ENCODE measurements at places on chromosomes 5 and 9.

- DNase-seq: no peak
Observed at GRCh38 chr5:142293486-142293885, 31.3 kb downstream of the SPRY4 start.

GRCh38 chr9:112000743-112001142, 104.1 kb downstream of the UGCG start:
- DNase-seq: no peak

DNA sequence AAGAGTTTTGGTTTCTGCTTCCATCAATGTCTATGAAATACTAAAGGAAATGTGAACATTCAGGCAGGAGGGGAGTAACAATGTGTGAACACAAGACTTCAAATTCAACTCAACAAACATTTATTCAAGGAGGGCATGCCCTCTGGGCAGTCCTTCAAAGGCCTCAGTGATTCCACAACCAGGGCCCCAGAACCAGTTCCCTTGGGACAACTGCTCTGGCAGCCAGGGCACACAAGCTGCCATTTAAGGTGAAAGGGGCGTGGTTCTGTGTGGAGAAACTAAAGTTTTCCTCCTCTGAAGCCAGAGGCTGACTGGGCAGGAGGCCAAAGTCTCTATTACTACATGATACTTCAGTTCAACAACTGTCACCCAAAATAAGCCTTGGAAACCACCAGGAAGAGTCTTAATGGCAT, 3.2 kb downstream of the RBM18 start:
- DNase-seq: peak; percentile 8

DNA sequence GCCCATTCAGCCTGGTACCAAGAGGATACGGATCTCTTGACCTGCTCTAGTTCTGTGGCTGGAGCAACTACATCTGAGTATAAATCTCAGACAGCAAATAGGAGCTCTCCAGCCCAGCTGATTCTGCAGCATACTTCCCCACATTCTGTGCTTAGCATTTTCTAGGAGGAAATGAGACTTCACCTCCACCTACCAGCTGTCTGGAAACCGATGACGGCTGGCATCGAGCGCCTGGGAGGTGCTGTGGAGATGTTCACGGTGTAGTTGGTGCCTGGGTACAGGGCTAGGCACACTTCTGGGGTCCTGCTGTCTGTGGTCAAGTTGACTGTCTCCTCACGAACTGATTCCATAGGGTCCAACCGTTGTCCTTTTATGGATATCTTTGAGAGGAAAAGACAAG, 63.6 kb downstream of the SUSD1 start:
- no peak for DNase-seq

GRCh38 chr5:125659316-125660023, 763.7 kb upstream of the GRAMD2B start:
- peak; percentile 48 for DNase-seq

DNA sequence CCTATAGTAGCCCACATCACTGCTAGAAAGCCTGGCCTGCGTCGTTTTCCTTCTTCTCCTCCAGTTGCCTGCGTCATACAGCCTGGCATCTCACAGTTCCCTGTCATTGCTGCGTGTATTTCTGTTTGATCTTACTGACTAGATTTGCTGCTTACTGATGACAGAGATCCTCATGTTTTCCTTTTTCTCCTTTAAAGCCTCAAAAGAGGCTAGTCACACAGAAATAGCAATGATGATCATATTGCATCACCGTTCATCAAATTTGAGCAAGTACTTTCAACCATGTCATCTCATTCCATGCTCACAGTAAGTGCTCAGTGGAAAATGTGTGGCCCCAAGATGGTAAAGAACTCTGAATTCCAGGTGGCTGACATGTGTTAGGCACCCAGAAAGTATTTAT, 76.8 kb downstream of the MVB12B start:
- DNase-seq: no peak

GRCh38 chr5:169279125-169279524, 21.8 kb downstream of the SLIT3 start:
- DNase-seq: no peak

- no peak for DNase-seq
Observed at GRCh38 chr5:161306351-161306995, 240.1 kb downstream of the GABRB2 start.

- peak; percentile 36 for DNase-seq
Observed at GRCh38 chr9:132214027-132214622, 52.3 kb downstream of the NTNG2 start.

DNA sequence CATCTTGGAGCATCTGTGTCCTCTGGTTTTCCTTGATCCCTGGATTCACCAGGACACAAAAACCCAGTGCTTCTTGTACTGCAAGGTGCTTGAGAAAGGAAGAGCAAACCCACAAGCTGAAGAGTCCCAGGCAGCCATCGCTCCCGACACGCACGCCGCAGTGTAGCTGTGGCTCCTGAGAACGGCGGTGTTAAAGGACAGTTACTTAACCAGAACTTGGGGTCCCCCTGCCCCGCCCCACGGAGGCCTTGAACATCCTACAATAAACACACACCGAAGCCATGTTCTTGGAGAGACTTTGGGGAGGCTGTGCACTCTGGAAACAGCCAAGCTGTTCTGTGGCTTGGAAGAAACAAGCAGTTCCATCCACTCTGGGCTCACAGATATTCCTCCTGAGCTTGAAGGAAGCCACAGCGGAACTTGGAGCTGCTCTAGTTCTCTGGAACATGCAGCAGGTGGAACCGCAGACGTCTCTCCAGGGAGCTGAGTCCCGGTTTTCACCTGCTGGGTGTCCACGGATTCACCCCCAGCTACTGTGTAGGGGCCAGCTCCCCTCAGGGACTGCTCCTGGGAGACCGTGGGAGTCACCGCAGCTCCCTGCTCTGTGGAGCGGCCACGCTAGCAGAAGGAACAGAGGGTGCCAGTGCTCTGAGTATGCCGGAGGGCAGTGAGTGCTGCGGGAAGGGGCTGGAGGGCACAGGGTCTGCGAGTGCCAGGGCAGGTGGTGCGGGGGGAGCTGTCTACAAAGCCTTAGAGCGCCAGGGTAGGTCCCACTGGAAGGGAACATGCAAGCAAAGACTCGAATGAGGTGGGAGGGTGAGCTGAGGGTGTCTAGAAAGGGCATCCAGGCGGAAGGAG, 107.3 kb downstream of the ADAMTS2 start:
- no peak for DNase-seq

DNA sequence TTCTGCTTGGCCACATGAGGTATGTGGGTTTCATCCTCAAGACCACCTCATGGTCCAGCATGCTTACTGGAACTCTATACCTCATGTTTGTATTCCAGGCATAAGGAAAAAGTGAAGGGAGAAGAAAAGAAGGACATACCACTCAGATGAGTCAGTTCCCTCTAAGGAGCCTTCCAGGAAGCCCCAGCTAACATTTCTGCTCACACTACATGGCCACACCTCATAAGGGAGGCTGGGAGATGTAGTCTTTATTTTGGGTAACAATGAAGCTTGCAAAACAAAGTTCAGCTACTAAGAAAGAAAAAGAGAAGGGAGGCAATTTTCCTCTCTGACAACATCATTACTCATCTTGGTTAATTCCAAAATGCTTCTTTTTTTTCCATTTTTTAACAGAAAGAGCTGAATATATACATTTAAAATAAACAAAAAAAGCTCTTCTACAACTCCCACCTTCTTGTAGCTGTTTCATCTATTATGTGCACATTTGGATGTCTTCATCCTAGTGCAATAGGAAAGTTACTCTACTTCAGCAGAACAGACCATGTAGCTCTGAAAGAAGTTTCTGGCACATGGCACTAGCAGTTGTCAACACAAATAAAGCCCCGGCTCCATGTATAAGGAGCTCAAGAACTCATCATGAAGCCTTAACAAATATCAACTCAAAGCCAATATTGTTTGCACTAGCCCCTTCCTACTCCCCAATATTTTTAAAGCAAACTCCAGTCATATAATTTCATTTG, 123.6 kb upstream of the CCDC112 start:
- no peak for DNase-seq

DNA sequence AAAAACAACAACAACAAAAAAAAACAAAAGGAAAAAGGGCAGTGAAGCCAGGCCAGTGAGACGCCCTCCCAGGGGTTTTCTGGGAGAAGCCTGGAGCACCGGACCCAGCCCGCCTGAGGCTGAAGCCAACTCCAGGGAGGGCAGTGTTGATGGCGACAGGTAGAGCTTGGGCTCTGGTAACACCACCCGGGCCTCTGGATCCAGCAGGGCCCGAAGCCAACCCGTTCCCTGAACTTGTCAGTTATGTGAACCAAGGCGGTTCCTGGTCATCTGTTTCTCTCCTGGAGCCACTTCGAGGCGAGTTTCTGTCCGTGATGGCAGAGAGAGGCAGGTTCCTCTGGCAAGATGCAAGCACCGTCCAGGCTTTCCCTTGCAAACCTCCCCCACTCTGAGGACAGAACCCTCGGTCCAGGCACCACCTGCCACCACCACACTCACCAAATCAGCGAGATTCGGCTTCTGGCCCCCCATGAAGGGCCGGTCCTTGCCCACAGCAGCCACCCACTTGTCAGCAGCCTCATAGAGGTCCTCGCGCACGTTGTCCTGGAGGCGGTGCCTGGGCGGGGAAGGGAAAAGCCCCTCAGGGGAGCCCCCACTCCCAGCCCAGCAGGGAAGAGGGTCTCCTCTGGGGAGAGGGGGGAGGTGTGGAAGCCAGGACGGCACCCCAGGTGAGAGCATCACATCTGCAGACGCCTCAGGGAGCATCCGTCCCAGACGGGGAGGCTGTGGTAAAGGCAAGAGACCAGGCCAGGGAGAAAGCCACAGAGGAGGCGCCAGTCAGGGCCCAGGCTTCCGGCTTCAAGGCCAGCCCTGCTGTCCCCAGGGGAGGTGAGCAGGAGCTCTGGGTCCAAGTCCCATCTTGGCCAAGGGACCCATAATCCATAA, 5.4 kb downstream of the PTGES2 start:
- DNase-seq: no peak

- DNase-seq: no peak
Observed at GRCh38 chr9:128894764-128895163, 12.8 kb downstream of the LRRC8A start.

DNA sequence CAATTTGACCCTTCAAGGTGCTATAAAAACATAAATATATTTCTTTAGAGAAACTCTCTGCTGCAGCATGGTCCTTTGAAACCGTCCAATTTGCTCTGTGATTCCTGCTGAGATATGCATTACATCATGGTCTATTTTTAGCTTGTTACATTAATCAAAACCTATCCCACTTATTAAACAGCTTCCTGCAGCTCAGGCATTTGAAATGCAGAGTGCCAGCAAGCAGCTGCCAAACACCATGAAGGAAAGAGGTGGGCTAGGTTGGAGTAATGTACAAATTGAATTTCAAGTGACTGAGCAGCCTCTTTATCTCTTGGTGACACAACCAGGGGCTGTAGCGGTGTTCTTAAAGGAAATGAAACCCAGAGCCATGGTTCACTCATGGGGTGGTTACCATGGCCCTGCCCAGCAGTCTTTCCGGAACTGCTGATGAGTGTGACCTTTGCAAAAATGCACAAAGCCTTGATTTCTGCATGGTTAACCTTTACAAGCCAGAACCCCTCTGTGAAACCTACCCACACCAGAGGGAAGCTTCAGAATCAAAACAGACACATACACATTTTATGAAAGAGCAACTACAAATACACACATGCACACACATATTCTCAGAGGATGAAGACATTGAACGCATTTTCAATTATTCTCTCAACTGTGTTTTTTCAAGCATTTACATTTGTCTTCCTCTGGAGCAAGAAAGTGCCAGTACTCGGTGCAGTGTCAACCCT, 155.8 kb upstream of the ZNF608 start:
- DNase-seq: no peak

GRCh38 chr9:2817999-2818803, 25.7 kb downstream of the PUM3 start:
- no peak for DNase-seq

DNA sequence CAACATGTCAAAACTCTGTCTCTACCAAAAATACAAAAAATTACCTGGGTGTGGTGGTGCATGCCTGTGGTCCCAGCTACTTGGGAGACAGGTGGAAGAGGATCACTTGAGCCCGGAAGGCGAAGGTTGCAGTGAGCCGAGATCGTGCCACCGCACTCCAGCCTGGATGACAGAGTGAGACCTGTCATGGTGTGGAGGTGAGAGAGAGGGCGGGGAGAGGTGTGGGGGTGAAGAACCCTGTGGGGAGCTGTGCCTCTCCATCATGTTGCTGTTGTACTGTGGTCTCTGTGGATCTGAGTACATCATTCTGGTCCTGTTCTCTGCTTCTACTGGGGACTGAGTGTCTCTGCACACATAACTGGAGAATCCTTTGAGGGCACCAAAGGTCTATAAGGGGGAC, 11.3 kb upstream of the SLC34A1 start:
- no peak for DNase-seq

DNA sequence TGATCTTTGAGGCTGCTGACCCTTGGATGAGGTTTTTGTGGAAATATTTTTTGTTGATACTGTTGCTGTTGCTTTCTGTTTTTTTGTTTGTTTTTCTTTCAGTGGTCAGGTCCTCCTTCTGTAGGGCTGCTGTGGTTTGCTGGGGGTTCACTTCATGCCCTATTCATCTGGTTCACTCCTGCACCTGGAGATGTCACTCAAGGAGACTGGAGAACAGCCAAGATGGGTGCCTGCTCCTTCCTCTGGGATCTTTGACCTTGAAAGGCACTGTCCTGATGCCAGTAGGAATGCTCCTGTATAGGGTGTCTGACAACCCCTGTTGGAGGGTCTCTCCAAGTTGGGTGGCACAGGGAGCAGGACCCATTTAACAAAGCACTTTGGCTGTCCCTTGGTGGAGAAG, 67.0 kb upstream of the ACTBL2 start:
- no peak for DNase-seq

DNA sequence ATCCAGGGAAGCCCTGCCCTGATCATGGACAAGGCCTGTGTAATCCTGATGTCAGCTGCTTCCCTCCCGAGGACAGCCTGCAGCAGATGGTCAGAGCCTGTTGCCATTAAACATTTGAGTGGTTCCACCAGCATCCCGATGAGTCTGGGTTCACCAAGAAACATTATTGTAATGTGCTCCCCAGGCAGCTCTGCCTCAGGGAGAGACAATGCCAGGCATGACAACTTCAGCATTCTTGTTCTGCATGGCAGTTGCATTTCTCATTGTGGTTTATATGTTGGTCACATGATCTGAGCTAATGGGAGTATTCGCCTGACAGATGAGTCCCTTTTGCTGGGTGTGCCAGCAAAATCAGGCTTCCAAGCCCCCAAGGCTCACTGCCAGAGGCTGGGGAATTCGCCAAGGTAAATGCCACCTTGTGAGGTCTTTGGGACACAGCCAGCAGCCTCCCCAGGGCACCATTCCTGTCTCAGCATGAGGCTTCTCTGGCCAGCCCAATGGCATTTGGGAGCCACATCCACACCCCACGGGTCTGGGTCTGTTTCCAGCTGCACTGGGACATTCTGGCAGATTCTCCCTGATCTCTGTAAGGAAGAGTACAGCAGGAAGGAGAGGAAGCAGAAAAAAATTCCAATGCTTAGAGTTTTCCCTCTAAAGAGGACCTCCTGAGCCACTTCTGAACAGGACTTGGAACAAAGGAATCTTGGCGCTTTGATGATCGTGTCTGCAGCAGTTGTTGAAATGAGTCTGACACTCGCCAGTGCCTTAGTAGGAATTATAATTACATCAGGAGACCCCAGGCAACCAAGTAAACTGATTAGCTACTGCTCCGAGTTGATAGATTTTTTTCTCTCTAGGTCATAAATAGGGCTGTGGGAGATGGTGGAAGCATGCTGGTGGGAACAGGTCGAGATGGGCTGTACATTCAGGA, 18.7 kb downstream of the KCNIP1 start:
- DNase-seq: no peak

GRCh38 chr5:53969176-53969730, 341.1 kb downstream of the ARL15 start:
- no peak for DNase-seq

GRCh38 chr5:82538339-82539034, 260.3 kb upstream of the RPS23 start:
- no peak for DNase-seq

All from forelimb muscle (tissue), 1 donor.